T-helper 1 cell (primary cell): ENCODE measurements at places on chromosomes 3 and 15.

DNA sequence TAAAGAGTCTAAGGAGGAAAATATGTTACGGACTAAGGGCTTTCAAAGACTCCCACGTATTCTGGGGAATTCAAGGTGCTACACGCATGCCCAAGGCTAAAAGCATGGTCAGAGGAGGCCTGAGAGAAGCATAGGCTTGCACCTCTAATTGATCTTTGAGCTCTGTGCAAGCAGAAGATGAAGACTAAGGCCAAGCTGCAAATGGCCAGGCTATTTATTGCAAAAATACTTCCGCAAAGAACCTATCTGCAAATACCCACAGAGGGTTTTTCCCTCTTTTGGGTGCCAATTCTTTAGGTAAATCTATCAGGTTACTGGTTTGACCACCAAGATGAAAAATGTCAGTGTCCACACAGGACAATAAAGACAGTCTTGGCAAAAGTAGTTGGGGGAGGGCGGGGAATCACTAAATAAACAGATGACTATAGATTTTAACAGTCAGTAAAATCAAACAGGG lies 119.5 kb downstream of the STAG1 start:
- no peak for DNase-seq

- DNase-seq: no peak
Measured at GRCh38 chr3:98557324-98558010, 25.7 kb downstream of the GPR15 start.

DNA sequence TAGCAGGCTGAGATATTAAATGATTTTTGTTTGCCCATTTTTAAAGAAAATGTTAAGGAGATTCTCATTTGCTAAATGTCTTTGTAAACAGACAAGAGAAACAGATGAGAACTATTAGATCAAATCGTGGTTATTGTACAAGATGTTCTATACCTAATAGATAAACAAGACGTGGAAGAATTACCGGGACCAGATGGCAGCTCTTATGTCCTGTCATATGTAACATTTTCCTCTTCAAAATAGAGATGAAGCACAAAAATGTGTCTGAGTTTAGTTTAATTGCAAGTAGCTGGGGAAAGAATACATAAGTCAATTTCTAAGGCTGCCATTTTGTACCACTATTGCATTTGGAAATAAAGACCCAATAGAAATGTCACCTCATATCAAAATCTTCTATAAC lies 553.7 kb downstream of the TUSC7 start:
- DNase-seq: no peak

DNA sequence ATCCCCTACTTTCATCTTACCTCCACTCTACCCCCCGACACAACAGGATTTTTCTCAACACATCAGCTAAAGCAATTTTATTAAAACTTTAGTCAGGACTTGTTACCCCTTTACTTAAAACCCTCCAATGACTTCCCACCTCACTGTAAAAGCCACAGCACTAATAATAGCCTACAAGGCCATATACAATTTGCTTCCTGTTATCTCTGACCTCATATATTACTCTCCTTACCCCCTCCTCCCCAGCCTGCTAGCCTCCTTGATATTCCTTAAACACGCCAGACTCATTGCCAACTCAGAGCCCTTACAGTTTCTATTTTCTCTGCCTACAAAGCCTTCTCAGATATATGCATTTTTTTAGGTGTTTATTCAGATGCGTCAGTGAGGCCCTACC lies 54.4 kb downstream of the DCUN1D1 start:
- no peak for DNase-seq

- DNase-seq: no peak
Measured at GRCh38 chr15:96130734-96131133, 199.8 kb upstream of the NR2F2 start.

DNA sequence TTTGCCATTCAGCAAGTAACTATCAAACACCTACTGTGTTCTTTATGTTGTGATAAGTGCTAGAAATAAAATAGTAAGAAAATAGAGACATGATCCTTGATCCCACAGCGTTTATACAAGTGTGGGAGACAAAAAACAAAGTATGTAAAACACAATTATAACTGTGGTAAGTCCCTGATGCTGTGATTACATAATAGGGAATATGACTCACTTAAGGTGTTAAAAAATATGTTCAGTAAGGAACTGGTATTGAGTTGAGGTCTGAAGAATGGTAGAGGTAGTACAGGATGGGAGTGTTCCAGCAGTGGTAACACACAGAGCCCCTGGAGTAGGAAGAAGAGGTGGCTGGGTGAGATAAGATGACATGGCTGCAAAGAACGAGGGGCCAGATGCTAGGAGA lies 132.1 kb upstream of the TMC3 start:
- DNase-seq: no peak

DNA sequence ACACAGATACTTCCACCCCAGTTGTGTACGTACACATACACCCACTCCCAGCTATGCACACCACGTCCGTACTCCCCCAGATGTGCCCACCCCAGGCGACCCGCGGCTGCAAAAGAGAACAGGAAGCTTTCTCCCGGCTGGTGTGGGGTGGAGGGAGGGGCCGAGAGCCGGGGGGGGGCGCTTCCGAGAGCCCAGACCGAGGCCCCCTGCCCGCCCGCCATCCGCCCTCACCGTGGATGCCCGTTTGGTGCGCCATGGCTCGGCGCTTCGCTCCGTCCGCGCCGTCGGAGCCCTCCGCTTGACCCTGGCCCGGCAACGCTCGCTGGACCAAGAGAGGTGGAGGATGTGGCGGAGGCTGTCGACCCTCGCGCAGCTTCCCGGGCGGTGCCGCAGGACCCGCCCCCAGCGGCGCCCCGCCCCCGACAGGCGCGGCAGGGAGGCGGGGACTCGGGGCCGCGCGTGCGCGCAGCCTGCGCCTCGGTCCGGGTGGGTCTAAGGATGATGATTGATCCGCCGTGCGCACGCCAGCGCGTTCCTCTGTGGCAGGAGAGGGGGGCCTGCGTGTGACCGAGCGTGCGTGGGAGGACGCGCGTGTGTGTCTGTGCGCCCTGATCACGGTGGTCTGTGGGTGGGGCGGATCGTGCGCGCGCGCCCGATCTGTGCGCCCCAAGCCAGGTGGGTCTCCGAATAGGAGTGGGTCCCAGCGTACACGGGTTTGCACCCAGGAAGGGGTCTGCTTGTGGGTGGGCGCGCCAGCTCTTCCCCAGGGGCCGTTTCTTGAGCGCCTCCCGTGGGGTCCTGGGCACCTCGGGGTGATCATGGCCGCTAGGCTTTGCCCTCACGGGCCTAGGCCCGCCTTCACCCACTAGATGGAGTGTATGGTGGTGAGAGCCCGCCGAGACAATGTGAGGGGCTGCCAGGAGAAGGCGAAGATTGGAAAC lies at the start of gene TWF2:
TSS of gene TWF2 (minus strand) at position 398 of the 941 bp plus-strand sequence. CDS start at position 256, 142 bp downstream.
- peak; percentile 77 for DNase-seq

- no peak for DNase-seq
Measured at GRCh38 chr3:12423918-12424630, 60.2 kb upstream of the TSEN2 start.

- DNase-seq: no peak
Measured at GRCh38 chr15:55245059-55245458, 44.6 kb downstream of the RAB27A start.

DNA sequence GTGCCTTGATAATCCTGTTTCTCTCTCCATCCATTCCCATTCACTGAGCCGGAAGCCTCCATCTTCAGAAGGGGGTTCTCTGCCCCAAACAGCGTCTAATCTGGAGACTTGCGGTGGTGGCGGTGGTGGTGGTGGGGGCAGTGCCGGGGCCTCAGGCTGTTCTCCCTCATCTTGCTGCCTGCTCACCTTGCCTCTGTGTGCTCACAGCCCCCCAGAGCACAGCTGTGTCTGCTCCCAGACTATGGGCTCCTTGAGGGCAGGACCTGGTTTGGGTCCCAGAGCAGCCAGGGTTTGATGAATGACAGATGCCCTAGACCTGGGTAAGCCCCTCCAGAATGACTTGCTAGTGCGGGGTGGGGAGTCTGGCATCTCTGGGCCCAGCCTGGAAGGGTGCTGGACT lies 430 bp upstream of the PSTPIP1 start:
- no peak for DNase-seq

DNA sequence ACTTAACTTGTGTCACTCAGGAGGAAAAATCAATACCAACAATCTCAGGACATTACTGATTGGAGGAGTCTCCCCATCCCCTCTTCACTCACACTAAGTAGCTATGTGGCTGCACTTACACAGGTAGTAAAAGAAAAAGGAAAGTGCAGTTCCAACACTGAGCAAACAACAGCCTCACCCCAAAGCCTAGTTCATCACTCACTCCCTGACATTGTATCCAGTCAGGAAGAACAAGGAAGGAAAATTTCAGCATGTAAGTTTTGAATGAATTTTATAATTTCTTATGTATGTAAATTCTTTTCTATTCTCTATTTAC lies 273.4 kb downstream of the IGSF11 start:
- DNase-seq: no peak

DNA sequence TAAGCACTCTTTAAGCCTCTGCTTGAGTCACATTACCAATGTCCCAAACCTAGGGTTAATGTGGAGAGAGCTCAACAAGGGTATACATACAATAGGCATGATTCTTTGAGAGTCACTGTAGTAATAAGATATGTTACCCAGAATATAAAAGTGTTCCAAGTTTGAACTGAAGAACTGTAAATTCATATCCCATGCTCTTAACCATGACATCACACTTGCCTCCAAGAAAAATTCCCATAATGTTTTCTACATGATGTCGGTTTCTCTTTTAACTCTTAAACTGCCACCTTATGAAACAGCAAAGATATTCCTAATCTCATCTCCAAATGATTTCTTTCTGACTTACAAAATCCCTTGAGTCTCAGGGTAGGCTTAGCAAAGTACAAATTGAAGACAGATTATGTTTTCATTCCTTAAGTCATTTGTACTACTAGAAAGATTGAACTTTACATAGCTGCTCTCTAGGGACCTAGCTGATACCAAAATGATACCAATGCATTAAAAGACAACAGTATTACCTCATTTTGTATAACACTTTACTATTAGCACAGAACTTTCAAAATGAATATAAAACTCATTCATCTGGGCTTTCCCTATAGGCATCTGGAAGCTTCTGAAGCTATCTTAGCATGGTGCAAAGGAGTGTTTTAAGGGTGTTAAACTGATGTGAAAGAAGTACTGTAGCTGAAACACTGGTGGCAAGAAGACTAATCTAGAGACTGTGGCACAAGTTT lies 127.1 kb downstream of the KCNMB2 start:
- no peak for DNase-seq

DNA sequence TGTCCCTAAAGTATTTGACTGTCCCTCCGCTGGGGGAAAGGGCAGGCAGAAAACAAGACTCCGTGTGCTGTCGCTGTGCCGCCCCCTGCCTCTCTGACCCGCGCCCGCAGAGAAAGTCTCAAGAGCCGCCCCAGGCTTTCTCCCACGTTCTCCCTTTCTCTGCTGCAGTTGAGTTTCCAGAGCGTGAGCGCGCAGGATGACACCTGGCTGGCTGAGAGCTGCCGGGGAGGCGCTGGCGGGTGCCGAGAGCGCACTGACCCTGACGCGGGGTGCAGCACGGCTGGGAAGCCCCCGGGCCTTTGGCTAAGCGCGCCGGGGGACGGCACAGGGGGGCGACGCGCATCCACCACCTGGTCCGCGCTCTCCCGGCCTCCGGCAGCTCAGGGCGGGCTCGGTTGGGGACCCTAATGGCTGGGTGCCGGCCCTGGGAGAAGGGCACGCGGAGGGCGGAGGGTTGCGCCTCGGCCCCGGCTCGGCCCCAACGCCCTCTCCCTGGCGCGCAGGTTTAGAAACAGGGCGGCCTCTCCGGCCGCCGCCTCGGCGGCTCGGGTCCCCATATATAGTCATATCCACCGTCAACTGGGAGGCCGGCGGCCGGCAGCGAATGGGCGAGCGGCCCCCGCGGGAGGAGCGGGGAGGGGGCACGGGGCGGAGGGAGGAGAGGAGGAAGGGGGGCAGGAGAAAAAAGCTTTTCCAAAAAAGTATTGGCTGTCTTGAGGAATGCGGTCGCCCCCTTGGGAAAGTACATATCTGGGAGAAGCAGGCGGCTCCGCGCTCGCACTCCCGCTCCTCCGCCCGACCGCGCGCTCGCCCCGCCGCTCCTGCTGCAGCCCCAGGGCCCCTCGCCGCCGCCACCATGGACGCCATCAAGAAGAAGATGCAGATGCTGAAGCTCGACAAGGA lies at the start of gene TPM1:
TSS of gene TPM1 (plus strand) at position 774 of the 903 bp plus-strand sequence. CDS start at position 857, 83 bp downstream.
- DNase-seq: no peak

DNA sequence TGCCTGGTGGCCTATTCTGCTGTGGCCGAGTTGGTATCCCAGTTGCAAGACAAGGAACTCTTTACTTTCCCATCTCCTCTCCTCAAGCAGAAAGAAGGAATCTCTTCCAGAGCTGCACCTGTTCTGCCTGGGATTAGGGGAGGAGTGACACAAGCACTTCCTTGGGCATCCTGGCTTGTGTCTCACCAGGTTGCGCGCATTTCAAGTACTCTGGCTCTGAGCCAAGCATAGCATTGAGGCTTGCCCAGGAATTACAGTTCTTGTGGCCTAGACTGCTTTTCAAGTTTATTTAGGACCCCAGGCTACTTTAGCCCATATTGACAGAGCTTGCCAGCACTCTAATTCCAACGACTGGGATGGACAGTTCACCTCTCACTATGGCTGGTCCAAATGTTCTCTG lies 150.5 kb downstream of the RSRC1 start:
- DNase-seq: no peak

DNA sequence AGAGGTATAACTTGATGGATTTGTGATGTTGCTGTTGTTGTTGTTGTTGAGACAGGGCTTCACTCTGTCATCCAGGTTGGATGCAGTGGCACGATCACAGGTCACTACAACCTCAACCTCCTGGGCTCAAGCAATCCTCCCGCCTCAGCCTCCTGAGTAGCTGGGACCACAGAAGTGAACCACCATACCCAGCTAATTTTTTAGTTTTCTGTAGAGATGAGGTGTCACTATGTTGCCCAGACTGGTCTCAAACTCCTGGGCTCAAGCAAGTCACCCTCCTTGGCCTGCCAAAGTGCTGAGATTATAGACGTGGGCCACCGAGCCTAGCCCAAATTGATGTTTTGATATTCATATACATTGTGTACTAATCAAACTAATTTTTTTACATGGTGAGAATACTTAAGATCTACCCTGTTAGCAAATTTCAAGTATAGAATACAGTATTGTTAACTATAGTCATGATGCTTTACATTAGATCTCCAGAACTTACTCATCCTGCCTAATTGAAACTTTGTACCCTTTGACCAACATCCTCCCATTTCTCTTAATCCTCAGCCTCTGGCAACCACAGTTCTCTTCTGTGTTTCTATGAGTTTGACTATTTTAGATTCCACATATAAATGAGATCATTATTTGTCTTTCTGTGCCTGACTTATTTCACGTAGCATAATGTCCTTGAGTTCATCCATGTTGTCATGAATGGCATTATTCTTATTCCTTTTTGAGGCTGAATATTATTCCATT lies 23.2 kb downstream of the LMCD1 start:
- no peak for DNase-seq

- no peak for DNase-seq
Measured at GRCh38 chr3:135337192-135337591, 542.1 kb downstream of the EPHB1 start.

- DNase-seq: no peak
Measured at GRCh38 chr3:13500133-13500885, 20.2 kb downstream of the HDAC11 start.

DNA sequence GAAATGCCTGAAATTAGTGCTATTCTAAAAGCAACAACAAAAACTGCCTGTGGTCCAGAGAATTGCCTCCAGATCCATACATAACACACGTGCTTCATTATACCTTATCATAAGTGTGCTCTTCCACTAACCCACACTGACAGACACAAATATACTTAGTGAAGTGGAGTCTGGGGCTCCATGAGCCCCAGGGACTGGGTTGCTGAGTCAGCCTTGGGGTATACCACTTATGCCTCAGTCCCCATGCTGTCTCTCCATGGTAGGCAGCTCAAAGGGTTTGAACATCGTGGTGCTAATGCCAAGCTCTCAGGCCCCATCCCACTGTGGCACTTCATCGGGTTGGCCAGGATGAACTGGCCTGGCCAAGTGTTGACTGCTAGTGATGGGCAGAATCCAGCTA lies 10.8 kb downstream of the ZDHHC3 start:
- no peak for DNase-seq

- no peak for DNase-seq
Measured at GRCh38 chr15:99961011-99961441, 227.8 kb upstream of the LYSMD4 start.
